HFFc6 (cell line): ENCODE measurements at places on chromosomes 7 and 10. TPM values are rescaled to one million over a fixed set of nuclear protein-coding genes. Genes with fewer than 3 reads are reported as not detected.

DNA sequence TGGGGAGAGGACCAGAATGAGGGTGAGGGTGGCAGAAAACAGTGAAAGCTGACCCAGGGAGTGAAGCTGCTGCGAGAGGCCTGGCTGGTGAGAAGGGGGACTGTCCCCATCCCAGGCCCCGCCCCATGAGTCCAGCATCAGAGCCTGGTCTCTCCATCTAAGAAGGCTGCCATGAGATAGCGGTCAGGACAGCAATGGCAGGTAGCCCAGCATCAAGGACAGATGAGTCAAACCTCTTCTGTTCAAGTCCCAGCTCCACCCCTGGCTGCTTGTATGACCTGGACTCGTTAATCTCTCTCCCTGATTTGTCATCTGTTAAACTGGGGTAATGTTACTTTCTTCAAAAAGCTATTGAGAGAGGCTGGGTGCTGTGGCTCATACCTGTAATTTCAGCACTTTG lies 22.2 kb downstream of the GPNMB start:
- peak; percentile 13 for DNase-seq

DNA sequence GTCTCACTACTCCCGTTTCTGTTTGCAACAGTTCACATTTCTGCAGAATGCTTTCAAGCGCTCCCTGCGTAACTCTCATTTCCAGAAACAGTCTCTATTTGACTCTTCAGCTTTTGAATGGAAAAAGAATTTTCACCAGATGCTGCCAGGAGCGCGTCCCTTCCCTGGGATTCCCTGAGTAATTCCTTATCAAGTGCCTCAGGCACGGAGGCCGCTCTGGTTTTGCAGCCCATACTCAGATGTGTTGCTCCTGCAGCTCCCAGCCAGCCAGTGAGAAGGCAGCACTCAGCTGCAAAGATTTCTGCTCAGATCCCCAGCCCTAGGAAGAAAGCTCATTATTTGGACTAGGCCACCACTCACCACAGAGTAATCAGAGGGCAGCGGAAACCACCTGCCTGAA lies 161.1 kb upstream of the CHST15 start:
- DNase-seq: no peak

DNA sequence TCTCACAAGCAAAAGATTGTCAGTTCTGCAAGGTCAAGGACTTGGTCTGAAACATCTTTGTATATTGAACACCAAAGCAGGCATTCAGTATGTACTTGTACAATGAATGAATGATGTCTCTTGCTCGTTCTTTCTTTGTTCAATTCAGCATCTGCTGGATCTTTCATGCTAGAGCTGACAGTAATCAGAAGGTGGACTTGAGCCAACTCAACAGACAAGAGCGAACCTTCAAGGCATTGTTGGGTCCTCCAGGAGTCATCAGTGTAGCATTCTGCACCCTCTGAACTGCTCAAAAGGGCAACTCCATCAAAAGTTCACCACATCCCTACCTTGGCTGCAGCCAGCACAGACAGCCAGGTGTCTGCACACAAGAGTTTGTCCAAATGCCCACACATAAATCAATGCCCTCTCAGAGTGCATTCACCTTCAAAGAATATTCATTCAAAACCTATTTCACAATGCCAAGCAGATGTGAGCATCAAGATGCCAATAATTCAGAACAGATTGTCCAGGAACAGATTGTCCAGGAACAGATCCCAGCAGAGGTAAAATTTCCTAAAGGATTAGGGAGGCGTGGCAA lies 386.7 kb downstream of the CALN1 start:
- DNase-seq: no peak

The HMX3 gene
- total RNA-seq: not detected in 3 replicates

GRCh38 chr7:91034459-91035368 lies 229.5 kb upstream of the FZD1 start:
- peak; percentile 55 for DNase-seq

The ZNF680 gene
- 3.3 to 4.1 TPM (median 4.0 TPM) in 3 replicates for total RNA-seq

DNA sequence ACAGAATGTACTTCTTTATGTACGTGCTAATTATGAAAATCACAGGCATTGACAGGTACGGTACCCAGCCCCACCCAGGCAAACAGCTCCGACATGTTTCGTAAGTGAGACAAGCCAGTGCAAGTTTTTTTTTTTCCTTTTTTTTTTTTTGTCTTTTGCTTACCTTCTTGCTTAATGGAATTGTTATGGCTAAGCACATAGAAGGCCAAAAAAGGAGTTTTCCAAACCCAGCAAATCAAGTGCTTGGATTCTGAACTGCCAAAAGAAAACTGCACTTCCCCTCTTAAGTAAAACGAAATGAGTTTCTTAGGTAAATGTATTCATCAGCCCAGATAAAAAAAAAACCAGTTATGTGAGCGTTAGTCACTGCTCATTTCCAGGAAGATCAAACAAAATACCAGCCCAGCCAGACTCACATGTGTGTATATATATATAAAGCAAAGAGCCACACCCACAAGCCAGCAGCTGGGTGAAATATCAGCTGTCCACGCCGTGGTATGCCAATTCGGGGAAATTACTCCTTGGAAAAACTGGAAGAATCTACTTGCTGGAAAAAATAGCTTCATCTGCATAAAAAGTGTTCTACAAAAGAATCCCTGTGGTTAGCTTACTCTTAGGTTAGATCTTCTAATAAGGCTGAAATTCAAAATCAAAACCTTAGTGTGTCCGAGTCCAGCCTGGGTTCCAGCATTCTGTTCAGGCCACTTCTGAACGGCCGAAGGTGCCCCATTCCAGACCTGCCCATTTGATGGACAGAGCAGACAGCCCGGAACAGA lies 8.0 kb downstream of the KLF6 start:
- DNase-seq: peak; percentile 91

The LEP gene
- not detected in 3 replicates for total RNA-seq

The PRKG1 gene
- 8.1 to 9.5 TPM (median 9.4 TPM) in 3 replicates for total RNA-seq

The PDE6C gene
- total RNA-seq: not detected in 3 replicates

- DNase-seq: no peak
These were observed 4.2 kb downstream of the STEAP4 start for GRCh38 chr7:88302486-88302885.

The RGS10 gene
- total RNA-seq: 54.7 and 76.0 TPM in 2 replicates

The CLEC5A gene
- not detected in 3 replicates for total RNA-seq

- DNase-seq: no peak
These were observed at the start of gene EPO for GRCh38 chr7:100720279-100720670. EPO (plus strand) TSS chr7:100720468; CDS start chr7:100720981, 513 bp downstream.

GRCh38 chr7:1302936-1303335 lies 70.3 kb downstream of the UNCX start:
- DNase-seq: no peak

GRCh38 chr7:140004672-140005071 lies 58.1 kb downstream of the PARP12 start:
- no peak for DNase-seq

The IKZF1 gene
- not detected in 3 replicates for total RNA-seq

GRCh38 chr10:88361995-88362807 lies 220.9 kb downstream of the RNLS start:
- no peak for DNase-seq

The PRR15 gene
- total RNA-seq: 0.10 to 0.45 TPM (median 0.36 TPM) in 3 replicates

DNA sequence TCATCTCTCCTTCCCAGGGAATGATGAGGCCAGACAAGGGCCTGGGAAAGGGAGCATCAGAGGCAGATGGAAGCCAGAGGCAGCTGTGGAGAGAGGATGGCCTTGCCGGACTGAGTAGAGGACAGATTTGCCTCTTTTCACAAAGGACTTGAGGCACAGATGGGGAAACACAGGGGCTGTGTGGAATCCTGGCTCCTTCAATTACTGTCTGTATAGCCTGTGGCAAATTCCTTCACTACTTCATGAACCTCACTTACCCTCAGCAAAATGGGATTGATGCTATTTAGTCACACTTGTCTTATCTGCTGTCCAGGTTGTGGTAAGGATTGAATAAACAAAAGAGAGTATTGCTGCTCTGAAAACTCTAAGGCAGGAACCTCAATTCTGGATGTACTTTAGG lies 40.3 kb downstream of the SLC25A28 start:
- no peak for DNase-seq

GRCh38 chr10:71975087-71975870 lies 11.1 kb downstream of the CHST3 start:
- DNase-seq: no peak

The PPP2R2D gene
- total RNA-seq: 19.8 to 24.6 TPM (median 21.5 TPM) in 3 replicates

The SPDYE8 gene
- total RNA-seq: not detected in 3 replicates

GRCh38 chr10:46308666-46309450 lies 22.1 kb downstream of the ANTXRL start:
- no peak for DNase-seq

The ADRA2A gene
- total RNA-seq: not detected in 3 replicates

The EXOC6 gene
- 5.2 to 8.6 TPM (median 6.5 TPM) in 3 replicates for total RNA-seq

DNA sequence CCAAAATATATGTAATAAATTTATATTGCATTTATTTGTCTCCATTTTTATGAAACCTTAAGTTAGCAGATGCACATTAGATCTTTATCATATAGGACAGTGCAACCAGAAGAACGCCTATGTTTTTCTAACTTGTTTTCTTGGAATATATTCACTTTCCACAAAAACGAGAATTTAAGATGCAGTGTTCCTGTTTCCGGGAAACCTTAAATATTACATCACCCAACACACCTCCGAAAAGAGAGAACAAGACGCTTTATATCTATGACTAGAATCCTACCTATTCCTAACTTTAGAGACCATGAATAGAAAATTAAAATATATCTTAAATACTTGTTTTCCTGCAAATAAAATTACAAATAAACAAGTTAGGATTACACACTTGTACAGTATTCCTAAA lies 1.9 kb downstream of the EZH2 start:
- no peak for DNase-seq

GRCh38 chr7:1181640-1182039 lies 21.6 kb upstream of the ZFAND2A start:
- no peak for DNase-seq

The TMEM196 gene
- total RNA-seq: not detected in 3 replicates

DNA sequence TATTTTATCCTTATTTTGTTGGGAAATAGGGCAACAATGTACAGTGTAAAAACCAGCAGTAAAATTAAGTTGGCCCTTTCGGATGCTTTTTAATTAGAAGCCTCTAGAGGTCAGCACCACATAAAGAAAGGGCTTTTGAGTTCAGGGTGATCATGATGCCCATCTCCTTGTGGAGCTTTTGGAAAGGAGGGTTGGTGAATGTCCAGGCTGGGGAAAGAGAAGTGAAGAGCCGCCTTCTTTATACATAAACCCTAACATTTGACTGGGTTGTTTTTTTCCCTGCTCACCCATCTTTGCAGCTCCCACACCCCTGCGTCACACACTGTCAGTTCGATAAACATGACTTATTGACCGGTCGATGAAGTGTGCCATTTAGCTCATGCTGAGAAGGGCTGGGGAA lies 29.8 kb downstream of the MTURN start:
- peak; percentile 60 for DNase-seq

DNA sequence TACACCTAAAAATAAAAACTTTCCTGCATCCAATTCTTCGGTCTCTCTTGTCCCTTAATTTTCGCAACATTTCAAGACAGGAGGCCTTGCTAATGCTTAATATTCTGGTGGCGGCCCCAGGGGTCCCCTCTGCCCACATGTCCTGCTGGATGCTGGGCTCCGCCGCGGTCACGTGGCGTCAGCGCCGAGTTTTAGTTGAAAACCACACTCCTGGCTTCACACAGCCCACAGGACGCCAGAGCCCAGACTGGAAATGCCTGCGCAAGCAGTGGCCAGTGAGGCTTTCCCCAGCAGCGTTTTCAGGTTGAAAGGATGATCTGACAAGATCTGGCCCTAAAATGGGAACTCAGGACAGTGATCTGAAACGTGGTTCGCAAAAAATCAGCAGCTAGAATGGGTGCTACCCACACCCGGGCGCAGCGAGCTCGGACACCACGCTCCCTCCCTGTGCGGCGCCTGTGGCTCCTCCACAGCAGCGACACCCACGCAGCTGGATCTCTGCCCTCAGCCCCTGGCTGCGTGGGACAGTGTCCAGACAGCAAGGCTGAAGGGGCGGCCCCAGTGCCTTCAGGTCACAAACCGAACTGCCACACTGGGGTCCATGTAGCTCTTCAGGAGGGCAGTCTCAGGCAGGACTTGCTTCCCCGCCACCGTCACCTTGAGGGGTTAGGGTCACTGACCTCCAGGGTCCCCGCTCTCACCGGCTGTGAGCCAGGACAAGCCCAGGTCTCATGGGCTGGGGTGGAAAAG lies 11.6 kb upstream of the CYREN start:
- no peak for DNase-seq

DNA sequence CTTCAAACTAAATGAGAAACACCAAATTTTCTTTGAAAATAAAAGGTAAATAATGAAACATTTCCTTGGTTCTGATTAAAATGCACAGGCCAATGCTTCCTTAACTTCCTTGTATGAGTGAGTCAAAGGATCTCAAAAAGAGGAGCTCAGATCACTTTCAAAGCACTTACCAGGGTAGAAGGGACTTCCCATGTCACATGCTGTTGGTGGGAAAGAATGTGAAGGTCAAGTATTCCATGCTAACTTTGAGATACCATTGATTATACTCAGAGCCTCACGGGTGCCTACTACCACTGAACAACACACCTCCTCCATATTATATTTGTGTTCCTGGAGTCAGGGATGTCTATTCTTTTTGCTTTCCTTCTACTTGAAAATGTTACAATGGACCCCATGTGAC lies 233.5 kb upstream of the KIAA1217 start:
- DNase-seq: no peak
